Activated CD8-positive, alpha-beta memory T cell treated with anti-CD3 and anti-CD28 coated beads, Interleukin-2, amount 50 U/mL, for 4 hours (primary cell): ENCODE measurements at places on chromosomes 11 and 22.
A peak's percentile ranks its signal among the peaks of the same experiment; 100 is the strongest.

DNA sequence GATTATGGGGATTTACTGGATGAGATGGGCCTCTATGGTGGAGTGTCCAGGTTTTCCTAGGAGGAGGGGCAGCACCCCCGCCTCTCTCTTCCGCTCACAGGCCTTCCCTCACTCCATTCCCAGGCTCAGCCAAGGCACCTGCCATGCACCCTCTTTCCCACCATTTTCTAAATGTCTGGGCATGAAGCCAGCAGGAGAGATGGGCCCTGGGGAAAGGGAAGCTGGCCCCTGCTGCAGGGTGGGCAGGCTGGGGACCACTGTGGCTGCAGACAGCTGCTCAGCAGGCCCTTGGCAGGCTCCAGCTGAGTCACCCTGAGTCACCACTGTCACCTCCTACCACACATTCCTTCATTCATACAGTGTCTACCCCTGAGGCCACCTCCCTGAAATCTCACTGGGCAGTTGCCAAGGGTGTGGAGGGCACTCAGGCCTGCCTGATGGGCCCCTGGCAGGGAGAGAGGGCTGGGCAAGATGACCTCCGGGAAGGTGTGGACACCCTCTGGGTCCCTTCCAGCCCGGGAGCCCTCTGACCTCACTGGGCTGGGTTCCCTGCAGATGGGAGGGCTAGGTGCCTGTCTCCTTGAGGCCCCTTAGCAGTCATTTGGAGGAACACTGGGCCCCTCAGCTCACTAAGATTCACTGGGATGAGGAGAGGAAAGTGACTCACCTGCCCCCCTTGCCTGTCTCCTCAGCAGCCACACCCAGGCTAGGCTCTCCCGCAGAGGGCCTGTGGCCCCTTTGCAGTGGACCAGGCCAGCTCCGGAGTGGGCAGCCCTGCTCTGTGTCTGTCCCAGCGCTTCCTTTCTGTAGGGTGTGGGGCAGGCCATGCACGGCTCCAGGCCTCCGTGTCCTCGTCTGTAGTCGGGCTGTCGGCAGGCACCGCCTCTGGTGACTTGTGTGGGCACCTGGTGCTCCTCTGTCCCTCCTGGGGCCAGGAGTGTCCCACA is 7.8 kb downstream of the MYEOV start:
- DNase-seq = no peak

DNA sequence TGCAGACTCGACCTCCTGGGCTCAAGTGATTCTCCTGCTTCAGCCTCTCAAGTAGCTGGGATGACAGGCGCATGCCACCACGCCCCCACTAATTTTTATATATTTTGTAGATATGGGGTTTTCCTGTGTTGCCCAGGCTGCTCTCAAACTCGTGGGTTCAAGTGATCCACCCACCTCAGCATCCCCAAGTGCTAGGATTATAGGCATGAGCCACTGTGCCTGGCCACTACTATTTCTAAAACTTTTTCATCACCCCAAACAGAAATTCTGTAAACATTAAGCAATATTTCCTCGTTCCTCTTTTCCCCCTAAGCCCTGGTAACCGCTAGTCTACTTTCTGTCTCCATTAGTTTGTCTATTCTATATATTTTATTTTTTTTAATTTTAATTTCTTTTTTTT is 9.0 kb upstream of the ATG16L2 start:
- DNase-seq = no peak

DNA sequence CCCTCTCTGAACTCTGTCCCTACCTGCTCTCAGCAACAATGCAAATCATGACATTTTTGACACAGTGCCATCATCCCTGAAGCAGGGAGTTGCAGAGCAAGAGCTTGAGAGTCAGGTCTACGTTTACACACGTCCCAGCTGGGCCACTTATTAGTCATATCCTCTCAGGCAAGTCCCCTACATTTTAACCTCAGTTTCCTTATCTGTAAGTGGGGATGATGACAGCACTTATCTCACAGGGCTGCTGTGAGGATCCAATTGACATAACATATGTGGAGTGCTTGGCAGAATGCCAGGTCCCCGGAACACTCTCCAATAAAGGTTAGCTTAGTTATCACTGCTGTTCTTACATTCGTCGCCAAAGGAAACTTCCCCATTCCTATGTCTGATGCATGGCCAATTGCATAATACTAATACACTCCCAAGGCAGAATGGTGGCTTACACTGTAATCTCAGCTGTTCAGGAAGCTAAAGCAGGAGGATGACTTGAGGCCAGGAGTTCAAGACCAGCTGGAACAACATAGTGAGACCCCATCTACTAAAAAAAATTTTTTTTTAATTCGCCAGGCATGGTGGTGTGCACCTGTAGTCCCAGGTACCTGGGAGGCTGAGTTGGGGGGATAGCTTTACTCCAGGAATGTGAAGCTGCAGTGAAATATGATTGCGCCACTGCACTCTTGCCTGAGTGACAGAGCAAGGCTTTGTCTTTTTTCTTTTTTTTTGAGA is 16.6 kb downstream of the ASCC2 start:
- DNase-seq = no peak

GRCh38 chr11:87255589-87255988 is 217.9 kb downstream of the TMEM135 start:
- no peak for DNase-seq

- DNase-seq = no peak
Observed at GRCh38 chr11:119473901-119474681, 51.1 kb upstream of the THY1 start.

GRCh38 chr11:78420796-78421209 is 3.2 kb upstream of the GAB2 start:
- peak; percentile 51 for DNase-seq

GRCh38 chr11:15670520-15671070 is 555.9 kb downstream of the INSC start:
- no peak for DNase-seq

- no peak for DNase-seq
Observed at GRCh38 chr11:128465946-128466705, 121.2 kb downstream of the ETS1 start.

DNA sequence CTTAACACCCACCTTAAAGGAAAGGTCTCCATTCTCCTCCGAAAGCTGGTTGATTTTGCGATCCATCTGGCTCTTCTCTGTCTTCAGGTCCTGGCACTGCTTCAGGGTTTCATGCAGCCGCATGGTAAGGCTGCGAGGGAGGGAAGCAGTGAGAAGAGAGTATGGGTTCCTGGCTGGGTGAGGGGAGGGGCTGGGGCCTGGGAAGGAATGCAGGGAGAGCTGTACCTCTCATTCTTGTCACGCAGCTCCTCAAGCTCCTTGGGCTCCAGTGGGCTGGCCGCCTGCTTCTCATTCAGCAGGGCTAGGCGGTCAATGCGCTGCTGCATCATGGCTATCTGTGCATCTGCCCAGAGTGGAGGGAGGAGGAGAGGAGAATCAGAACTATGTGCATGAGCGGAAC is 19.5 kb downstream of the IL18BP start:
- DNase-seq = no peak

- DNase-seq = no peak
Observed at GRCh38 chr11:13258855-13259254, 18.7 kb upstream of the BMAL1 start.

GRCh38 chr11:111361052-111361801 is 17.8 kb downstream of the POU2AF1 start:
- DNase-seq = no peak

- peak; percentile 20 for DNase-seq
Observed at GRCh38 chr11:62444236-62444833, 25.5 kb downstream of the SCGB1A1 start.

GRCh38 chr22:41288245-41288946 is 2.4 kb upstream of the RANGAP1 start:
- no peak for DNase-seq

GRCh38 chr22:29151316-29151715 is 54.4 kb upstream of the EMID1 start:
- no peak for DNase-seq

GRCh38 chr11:84130646-84131427 is 844.7 kb upstream of the CCDC90B start:
- no peak for DNase-seq

DNA sequence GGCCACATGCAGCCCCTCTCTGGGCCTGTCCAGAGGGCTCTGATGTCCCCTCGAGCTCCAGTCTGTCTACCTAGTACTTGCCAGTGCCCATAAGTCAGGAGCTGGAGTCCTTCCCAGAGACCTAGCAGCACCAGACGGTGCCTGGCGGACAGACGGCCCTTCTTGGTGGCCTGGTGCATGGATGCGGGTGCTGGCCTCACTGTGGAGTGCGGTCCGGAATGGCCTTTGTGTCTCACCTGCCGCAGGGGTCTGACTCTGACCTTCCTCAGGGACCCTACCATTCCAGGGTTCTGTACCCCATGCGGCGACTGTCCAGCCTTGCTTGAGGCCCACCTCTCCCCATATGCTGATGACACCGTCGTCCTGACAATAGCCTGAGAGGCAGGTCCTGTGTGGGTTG is 29.4 kb upstream of the SMIM38 start:
- no peak for DNase-seq

DNA sequence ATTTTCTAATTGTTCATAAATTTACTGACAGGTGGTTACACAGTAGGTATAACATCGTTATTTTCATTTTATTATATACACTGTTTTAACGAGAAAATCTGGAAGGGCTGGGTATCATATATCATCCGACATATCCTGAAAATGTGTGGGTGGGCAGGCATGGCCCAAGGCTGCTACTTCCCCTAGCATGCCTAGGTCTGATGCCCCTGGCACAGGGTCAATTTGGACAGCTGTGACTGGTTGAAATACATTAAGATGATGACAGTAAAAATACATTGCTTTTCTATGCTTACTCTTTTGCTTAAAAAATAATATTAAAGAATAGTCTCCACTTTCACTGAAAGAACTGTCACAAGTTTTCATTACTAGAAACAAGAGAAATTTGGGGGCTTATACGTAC is 908.8 kb downstream of the OPCML start:
- DNase-seq = no peak

- DNase-seq = no peak
Observed at GRCh38 chr11:43548916-43549315, 131.6 kb upstream of the HSD17B12 start.

- DNase-seq = peak; percentile 11
Observed at GRCh38 chr22:44402196-44403111, 89.7 kb upstream of the SHISAL1 start.

- no peak for DNase-seq
Observed at GRCh38 chr11:88689548-88690240, 352.2 kb upstream of the CTSC start.

GRCh38 chr11:88103337-88104206 is 71.7 kb downstream of the RAB38 start:
- DNase-seq = peak; percentile 14

DNA sequence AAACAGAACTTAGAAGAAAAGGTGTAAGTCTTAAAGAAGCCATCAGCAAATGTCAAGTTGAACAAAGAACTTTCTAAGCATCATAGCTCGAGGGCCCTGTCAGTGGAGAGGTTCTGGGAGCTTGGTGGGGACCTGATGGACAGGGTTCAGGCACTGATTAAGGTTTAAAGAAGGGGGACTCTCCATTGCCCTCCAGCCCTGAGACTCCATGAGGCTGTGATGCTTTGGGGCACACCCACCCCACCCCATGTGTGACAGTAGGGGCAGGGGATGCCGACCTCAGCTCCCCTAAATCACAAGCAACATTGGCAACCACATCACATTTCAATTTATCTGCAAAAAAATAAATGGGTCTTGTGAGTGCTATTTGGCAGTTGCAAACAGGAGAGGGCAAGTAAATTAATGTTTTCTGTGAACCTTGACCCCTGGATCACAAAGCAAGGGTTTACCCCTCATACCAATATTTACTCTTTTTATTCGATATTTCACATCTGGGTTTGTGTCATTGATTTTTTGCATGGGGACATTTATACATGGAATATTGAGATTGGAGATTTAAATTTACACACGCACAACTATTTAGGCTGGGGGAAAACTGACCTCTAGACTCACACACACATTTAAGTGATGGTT is 37.1 kb upstream of the ANO1 start:
- no peak for DNase-seq

GRCh38 chr22:38968801-38969200 is 11.4 kb downstream of the APOBEC3A start:
- DNase-seq = no peak

DNA sequence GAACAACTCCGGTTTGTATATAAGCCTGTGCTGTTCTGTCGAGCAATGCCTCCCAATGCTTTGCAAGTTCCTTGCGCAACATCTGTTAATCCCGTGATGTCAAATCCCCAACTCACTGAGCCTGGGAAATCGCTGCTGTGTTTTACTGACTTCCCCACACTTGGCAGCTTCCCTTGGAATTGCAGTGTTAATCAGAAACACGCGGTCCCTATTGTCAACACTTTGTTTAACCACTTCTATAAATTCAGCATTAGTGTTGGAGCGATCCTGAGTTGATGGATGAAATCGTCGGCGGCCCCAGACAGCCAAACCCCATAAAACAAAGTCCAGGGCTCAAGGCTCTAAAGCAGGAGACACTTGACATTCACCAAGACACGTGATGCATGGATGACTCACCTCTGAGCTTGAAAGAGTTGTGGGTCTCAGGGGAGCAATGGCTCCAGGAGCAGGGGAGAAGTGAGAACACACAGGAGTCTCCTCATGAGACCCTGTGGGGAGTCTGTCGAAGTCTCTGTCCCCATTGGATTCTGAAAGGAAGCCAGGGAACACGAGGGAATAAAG is 555.3 kb downstream of the MIAT start:
- DNase-seq = no peak

GRCh38 chr22:39925909-39926679 is 25.2 kb downstream of the GRAP2 start:
- DNase-seq = no peak

DNA sequence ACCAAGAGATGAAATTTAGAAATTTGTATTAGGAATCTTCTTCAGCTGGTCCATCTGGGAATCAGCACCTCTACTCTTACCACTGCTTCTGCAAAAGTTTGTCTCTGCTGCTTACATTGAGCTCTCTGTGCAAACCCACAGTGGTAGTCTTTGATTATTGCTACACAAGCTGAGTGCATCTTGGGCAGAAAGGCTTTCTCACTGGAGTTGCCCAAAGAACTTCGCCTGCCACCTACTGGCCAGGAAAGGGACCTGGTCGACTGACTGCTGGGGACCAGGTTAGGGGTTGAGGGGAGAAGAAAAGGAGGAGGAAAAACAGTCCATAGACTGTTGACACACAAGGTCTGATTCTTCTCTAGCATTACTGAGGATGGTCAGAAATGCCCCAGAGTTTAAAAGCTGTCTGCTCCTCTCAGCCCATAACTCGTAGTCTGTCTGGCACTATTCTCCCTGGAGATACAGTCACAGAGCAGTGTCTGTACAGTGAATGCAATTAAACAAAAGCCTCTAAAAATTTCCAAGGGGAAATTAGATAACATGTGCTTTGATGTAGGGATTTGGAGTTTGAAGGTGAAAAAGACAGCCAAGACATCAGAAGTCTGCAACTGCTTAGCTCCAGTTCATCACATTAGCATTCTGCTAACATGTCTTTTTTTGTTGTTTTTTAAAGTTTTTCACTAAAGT is 215.0 kb upstream of the CTSC start:
- DNase-seq = peak; percentile 45

- no peak for DNase-seq
Observed at GRCh38 chr22:19109198-19110063, 12.8 kb downstream of the DGCR2 start.

GRCh38 chr11:112357488-112357887 is 96.8 kb upstream of the PLET1 start:
- no peak for DNase-seq
